Stomach (tissue), 19 donors: ENCODE measurements at places on chromosomes 4 and X. TPM values are rescaled to one million over a fixed set of nuclear protein-coding genes. Genes with fewer than 3 reads are reported as not detected.

- peak; percentile 57 for DNase-seq
Measured at GRCh38 chr4:67861513-67861912, 22.3 kb downstream of the TMPRSS11D start.

- no peak for DNase-seq
Measured at GRCh38 chrX:120726294-120726693, 96.4 kb upstream of the C1GALT1C1 start.

DNA sequence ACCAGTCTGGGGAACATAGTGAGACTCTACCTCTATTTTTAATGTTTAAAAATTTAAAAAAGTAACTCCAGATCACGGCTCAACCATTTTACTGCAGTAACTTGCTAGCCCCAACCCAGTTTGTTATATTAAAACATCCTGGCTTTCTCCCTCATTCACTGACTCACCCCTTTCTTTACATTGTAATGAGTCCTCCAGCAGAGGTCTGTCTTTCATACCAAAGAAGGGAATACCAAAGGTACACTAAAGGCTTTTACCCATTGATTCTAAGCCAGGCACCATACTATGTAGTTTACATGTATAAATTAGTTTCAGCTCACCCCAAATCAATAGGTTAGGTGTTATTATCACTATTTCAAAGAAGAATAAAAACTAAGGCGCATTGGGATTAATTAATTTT is 286.9 kb downstream of the PACRGL start:
- no peak for DNase-seq

DNA sequence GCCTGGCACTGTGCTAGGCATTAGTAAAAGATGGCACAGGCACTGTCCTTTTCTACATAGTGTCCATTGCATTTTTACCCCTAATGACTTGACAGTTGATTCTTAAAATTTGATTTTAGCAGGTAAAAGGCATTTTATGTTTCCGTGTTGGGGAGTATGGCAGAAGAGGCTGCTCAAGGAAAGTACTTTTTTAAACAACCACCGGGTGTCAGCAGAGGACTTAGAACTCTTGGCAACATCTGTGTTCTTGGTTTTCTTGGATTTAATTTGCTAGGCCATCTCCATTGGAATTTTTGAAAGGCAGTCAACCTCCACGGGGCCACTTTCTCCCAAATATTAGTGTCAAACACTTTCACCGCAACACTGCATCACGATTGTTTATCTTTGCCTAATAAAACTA is 102.9 kb downstream of the TSPAN7 start:
- no peak for DNase-seq

- DNase-seq, result peak; percentile 6
Measured at GRCh38 chrX:123454712-123455431, 270.8 kb downstream of the GRIA3 start.

DNA sequence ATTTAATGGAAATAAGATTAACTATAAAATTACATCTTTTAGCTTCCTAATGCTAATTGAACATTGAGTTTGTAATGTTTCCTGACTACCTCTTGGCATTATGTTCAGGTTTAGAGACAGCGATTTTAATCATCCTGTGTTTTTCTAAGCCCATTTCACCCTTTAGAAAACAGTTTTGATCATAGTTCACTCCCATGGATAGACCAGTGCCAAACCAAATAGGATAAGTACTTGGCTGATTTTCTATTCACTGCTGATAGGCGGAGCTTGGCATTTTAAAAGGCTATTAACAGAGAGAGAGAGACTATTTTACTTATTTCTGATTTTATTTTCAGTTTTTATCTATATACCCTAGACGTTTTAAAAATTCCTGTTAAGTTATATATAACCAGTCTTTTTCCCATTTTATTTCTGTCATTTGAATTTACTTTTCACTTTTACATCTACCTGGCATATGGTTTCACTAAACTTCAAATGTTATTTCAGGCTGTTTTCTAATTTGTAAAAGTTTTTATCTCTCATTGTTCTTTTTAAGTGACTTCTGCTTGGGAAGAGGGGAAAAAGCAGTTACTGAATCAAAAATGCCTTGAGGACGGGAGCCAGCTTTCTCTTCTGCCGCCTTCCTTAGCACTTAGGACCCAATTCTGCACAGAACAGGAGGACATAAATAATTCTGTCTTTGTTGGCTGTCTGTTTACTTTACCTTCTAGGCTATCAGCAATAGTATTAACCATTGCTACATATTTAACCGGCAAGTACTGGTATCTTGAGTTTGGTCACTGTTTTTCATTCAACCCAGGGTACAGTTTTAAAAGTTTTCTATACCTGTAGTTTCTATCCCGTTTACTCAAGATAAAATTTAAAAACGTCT is 46.4 kb downstream of the SGMS2 start:
- DNase-seq, result peak; percentile 23

- no peak for DNase-seq
Measured at GRCh38 chr4:83852085-83852451, 316.2 kb downstream of the GPAT3 start.

Gene CCNG2
- polyA plus RNA-seq, result 14.1 TPM

Gene GLRB
- 1.6 TPM for polyA plus RNA-seq

Gene IL2RG
- polyA plus RNA-seq, result 9.9 TPM

Gene PPARGC1A
- polyA plus RNA-seq, result 2.0 TPM

Gene PROM1
- polyA plus RNA-seq, result 11.8 TPM

Gene USP26
- not detected for polyA plus RNA-seq
